ENCODE measurements at places on chromosomes 4 and X. TPM values are rescaled to one million over a fixed set of nuclear protein-coding genes. Genes with fewer than 3 reads are reported as not detected.

DNA sequence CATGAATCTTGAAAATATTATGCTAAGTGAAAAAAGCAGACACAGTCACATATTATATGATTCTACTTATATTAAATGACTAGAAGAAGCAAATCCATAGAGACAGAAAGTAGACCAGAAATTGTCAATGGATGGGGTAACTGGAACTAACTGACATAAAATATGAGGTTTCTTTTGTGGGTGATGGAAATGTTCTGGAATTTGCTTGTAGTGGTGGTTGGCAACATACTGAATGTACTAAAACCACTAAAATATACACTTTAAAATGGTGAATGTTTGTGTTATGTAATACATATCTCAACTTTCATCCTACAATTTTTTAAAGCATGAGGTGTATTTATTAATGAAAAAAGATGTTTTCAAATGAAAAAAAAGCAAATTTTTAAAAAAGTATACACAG is 14.7 kb downstream of the CNOT6L start:
- DNase-seq = no peak

DNA sequence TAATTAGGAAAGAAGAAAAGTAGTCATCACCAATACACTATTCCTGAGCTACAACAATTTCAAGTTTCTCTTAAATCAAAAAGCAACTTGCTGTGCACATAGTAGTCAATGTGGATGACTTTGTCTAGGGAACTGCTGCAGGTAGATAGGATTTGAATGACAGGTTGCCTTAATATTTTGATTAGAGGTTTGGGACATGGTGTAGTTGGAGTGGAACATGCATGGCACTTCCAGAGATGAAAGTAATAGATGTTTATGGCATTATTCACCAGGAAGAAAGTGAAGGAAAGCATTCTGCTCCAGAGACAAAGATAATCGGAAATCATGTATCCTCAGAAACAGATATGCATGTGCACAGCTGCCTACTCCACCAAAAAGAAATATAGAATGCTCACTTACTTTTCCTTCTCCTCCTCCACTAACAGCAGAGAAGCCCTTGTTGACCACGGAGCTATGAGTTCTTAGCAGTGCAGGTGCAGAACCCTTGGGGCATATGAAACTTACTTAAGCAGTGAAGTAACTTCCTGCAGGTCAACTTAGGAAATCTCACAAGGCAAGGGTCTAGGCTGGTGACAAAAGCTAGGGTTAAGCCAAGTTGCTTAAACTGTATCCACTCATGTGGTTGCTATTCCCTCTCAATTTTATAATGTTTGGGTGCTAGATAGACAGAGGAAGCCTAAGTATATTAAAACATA is 390.8 kb downstream of the HNRNPD start:
- no peak for DNase-seq

GRCh38 chrX:15911734-15912550 is 57.3 kb upstream of the AP1S2 start:
- DNase-seq = no peak

DNA sequence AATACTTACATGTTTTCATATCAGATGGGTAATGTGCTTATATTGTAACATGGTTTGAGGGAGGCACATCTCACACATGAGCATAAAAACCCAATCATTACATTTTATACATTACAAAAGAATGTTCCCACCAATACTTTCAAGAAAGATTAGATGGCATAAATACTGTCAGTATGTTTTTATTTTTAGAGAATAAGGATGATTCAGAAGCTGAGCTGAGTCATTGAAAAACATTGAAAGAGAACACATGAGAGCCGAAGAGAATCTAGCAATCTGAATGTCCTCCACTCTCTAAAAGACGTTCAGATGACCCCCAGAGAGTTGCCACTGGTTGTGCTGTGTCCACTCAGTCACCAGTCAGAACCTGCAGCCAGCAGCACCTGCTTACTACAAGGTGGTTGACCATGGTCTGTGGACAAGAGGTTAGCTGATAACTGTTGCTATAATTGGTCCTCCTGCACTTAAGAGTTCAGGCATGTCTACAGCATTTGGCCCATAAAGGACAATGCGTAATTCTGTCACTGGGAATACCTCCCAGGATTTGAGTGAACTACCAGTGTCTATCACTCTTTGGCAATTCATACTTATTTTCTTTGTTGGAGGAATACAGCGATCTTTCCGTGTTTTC is 382.2 kb upstream of the IGFBP7 start:
- no peak for DNase-seq

DNA sequence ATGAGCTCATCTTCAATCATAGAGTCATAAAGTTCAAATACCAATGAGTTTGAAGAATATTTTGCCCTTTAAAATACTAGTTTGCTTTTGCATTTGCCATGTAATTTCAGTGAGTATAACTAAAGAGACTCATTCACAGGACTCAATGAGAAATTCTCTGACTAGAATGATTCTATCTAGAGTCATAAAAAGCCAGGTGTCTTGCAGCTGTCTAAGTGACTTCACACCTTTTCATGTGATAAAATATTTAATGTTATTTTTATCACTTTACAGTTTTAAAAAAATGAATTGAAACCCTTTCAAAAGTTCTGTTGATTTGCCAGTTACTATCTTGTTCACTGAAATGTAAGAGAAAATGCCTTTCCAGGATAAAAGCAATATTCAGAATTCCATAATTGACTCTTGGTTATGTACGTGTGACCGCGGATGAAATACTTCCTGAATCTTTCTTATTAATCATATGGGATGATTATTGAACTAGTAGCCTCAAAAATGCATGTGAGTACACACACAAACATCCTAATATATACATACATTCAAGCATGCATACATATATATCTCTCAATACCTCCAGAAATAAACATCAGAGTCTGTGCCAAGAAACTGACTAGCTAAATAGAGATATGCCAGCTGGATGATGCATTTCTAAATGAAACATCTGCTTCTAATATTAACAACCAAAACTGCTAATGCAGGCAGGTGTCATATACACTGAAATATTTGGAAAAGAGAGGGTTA is 87.0 kb downstream of the GABRB1 start:
- DNase-seq = no peak

Gene SAT1
- total RNA-seq = 160 TPM

DNA sequence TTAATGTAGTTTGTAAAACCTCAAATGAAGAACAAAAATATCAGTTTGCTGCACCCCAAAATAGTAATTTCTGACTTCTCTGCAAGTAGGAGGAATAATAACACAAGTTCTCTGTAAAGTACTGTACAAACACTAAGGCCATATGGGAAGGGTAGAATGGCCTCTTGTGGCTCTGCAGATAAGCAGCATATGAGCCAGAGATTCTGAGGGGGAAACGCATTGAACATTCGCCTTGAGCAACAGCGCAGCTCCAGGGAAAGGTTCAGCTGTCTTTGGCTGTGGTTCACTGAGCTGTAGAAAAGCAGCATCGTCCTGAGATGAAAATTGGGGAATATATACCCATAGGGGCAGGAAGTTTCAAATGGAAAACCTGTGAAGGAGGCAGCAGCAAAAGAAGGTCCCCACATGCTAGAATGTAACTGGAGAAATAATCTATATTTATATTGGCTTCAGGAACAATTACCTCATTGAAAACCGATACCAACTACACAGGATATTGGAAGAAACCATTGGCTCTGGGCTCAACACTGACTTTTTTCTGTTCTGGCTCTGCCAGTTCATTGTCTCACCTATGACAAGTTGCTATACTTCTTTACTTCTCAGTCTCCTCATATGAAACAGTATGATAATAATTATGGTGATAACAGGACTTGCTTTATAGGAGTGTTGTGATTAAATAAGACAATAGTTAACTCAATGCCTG is 357.6 kb upstream of the CPEB2 start:
- DNase-seq = no peak

- DNase-seq = no peak
Measured at GRCh38 chrX:85065512-85066198, 62.0 kb downstream of the APOOL start.

Gene TKTL2
- total RNA-seq = not detected
